Dermis blood vessel endothelial cell (primary cell): ENCODE measurements at places on chromosomes 16 and 17. TPM values are rescaled to one million over a fixed set of nuclear protein-coding genes. Genes with fewer than 3 reads are reported as not detected.

DNA sequence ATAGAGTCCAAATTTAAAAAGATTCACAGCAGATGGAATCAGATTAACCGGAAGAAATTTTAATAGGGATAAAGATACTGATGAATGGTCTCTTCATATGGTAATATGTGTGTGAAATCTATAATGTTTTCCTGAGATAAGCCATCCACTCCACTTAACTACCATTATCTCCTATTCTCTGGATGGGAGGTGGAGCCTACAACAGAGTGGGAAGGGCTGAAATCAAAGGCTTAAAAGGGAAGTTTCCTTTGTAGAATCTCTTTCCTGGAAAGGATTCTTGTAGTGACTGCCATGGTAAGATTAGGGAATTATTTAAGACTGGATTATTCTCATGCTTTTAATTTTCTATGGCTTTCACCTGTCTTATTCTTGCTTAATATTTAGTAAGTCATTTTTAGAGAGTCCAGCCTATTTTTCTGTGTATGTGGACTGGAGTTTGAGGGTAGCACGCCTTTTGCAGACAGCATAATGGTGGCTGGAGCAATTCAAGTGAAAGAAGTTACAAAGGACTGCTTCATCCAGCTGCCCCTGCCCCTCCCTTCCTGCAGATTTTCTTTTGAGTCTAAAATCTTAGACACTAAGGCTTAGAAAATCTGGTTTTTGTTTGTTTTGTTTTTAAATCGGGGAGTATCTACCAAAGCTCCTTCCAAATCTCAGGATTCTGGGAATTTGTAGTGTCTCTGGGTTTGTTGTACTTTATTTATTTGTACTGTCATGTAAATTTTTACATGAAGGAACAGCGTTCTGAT, 26.5 kb downstream of the KAT7 start:
- DNase-seq, result no peak

DNA sequence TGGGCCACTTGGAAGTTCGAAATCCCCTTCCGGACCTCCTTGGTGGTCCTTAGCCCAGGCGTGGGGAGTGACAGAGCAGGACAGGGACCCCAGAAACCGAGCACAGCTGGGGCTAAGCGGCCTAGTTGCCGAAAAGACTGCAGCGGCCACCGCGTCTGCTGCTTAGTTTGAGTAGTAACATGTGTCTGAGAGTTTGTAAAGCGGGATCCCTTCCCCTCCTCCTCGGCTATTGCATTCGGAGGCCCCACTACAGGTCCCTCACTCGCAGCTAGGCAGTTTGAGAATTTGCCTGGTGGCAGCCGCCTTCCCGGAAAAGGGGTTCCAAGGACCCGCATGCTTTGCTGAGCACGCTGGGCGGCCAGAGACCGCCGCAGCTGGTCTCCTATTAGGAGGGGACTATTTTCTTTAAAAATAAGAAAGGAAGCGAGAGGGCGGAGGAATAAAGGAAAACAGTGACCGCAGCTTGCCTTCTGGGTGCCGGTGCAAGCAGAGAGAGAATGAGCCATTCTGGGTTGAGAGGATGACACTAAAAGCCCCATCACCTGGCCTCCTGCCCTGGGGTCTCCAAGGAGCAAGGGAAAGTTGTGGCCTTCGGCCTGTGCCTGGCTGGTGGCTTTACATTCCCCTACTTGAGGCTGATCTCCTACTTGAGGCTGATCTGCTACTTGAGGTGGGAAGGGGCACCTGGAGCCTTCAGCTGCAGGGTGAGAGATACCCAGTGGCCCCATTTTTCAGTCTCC, 1.1 kb upstream of the HOXB5 start:
- no peak for DNase-seq

DNA sequence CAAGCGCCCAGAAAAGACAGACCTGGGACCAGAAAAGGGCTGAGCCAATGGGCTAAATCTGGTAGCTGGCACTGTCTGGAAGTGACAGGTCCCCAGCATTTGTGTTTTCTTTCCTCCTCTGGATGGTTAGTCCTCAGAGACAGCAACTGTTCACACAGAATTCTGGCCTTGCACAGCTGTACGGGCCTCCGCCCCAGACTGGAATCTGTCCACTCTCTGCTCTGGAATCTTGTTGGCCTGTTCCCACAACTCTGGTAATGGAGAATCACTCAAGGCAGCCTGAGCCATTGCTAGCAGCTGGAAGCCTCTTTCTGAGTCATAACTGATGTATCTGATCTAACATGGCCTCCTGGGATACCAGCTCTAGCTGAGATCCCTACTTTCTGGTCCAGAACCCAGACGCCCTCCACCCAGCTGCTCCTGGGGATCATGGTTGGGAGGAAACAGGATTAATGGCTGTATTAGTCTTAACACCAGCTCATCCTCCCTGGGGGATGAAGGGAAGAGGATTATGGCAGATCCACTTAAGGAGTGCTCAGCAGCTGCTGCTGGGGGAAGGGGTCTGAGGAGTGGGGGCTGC, 9.1 kb downstream of the ZNF668 start:
- peak; percentile 63 for DNase-seq

GRCh38 chr16:5006348-5007193, 27.2 kb downstream of the NAGPA start:
- no peak for DNase-seq

DNA sequence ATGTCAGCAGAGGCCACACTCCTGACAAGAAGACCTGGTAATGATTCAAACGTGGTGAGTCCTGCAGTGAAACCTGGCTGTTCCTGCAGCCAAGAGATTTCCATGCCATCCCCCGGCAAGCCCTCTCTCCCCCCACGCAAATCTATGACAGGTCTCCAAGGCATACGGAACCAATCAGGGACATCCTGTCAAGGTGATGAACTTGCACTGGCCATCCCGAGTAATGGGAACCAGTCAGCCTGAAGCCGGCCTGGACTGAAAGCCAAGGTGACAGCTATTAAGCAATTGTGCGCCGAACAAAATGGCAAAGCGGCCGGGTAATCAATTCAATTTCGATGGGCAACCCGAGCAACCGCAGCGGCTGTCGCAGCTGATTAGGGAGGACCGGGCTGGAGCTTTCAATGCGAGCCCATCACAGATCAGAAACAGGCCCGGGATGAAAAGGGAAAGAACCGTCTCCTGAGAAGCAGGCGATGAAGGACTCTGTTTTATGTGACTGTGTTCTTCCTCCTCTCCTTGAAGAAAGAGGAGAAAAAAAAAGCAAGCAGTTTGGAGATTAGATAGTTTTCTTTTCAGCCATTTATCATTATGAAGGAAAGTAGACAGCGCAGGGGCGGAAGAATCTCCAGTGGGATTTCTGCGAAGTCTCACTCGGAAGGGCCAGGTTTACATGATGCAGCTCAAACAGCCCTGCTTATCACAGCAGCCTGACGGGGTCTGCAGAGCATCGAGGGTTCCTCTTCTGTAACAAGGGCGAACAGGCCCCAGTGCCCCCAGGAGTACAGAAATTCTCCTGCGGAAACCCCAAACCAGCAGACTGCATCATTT, 35.2 kb downstream of the TBX4 start:
- no peak for DNase-seq

DNA sequence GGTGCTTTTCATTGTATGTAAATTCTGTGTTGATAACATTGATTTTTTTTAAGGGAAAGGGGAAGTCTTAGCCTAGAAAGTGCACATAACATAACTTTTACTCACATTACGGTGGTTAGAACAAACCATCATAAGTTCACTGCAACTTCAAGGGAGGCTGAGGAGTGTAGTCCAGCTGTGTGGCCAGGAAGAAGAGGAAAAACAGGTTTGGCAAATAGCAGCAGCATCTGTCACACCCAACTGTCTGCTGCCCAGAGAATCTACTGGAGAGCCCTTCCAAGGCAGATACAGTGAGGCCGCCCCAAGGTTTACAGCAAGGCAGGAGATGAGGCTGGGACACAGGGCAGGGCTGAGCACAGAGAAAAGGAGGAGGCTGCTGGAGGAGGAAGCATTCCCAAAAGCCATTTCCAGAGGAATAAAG, 60.6 kb downstream of the AIPL1 start:
- no peak for DNase-seq

- no peak for DNase-seq
Measured at GRCh38 chr17:70365091-70365583, 195.8 kb downstream of the KCNJ2 start.

- peak; percentile 21 for DNase-seq
Measured at GRCh38 chr16:14013571-14014283, 57.4 kb upstream of the MRTFB start.

- DNase-seq, result peak; percentile 51
Measured at GRCh38 chr17:81923302-81924260, 4.0 kb downstream of the MAFG start.

DNA sequence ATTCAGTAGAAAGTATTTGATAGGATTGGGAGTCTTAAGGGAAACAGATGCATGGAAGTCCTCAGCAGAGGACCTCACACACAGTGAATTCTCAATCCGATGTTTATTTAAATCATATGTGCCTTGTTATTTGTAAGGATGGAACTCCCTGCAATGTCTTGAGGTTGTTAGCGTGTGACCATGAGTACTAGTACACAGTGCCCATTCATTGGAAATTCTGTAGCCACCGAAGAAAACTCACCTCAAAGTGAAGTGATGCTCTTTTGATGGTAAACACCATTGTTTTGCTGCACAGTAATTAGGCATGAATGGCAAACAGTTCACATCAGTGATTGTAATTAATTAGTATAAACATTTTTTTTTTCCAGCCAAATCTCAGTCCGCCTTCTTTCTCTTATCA, 173.6 kb downstream of the MSI2 start:
- DNase-seq, result no peak

- DNase-seq, result no peak
Measured at GRCh38 chr16:24289166-24289700, 33.1 kb downstream of the CACNG3 start.

GRCh38 chr17:38984666-38985065, 17.5 kb upstream of the FBXO47 start:
- DNase-seq, result no peak

- peak; percentile 92 for DNase-seq
Measured at GRCh38 chr17:35747540-35748017, 5.5 kb downstream of the GAS2L2 start.

SLC6A4 gene
- total RNA-seq, result 2.6 TPM in 2 replicates

RNU2-1 gene
- total RNA-seq, result not detected in 2 replicates

OR1F1 gene
- not detected in 2 replicates for total RNA-seq

GAST gene
- total RNA-seq, result not detected in 2 replicates

HASPIN gene
- total RNA-seq, result 4.3 and 14.3 TPM in 2 replicates

TMEM220 gene
- total RNA-seq, result 1.5 and 2.7 TPM in 2 replicates

TAT gene
- total RNA-seq, result not detected in 2 replicates

CAVIN1 gene
- 768 and 840 TPM in 2 replicates for total RNA-seq

PDPK1 gene
- total RNA-seq, result 17.9 and 25.9 TPM in 2 replicates

RUNDC1 gene
- 10.1 and 14.1 TPM in 2 replicates for total RNA-seq

GRIN2C gene
- 0.14 and 0.17 TPM in 2 replicates for total RNA-seq

TMEM132E gene
- total RNA-seq, result not detected in 2 replicates
